Mucosa of gallbladder (tissue), 1 donor: ENCODE measurements at places on chromosomes 5 and 9.

GRCh38 chr5:167389537-167389936, 901.9 kb upstream of the WWC1 start:
- no peak for DNase-seq

- peak; percentile 75 for DNase-seq
Observed at GRCh38 chr9:134662143-134662876, 20.7 kb downstream of the COL5A1 start.

DNA sequence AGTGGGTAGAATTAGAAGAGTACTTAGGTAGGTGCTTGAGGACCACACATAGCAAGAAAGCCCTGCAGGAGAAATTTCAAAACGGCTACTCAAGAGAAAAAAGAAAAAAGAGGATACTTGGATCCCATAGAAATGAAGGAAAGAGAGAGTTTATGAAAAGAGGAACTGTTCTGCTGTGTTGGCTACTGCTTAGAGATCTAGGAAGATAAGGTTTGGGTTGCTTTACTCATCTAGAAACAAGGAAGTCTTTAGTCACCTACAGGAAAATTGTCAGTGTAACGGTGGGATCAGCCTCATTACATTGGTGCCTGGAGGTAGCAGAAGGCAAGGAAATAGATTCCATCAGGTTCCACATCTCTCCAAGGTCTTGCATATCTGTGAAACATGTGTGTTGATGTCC, 14.8 kb upstream of the C5orf46 start:
- DNase-seq = no peak

- DNase-seq = no peak
Observed at GRCh38 chr5:178284093-178284675, 51.6 kb upstream of the PHYKPL start.

DNA sequence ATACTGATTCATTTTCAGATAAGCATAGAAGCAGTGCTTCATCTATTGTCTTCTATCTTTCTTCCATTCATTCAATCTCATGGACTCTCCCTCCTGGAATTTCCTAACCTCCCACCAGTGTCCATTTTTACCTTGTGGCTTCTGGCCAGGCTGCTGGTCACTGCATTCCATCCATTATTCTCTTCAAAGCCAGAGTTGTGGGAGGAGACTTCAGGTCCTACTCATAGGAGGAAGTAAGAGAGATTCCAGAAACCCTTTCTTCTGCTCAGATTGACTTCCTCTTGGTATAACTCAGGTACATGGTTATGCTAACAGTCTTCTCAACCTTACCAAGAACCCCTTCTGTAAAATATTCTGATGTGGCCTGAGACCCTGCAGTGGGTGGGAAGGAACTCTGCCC, 153.3 kb upstream of the SLC12A2 start:
- DNase-seq = no peak

DNA sequence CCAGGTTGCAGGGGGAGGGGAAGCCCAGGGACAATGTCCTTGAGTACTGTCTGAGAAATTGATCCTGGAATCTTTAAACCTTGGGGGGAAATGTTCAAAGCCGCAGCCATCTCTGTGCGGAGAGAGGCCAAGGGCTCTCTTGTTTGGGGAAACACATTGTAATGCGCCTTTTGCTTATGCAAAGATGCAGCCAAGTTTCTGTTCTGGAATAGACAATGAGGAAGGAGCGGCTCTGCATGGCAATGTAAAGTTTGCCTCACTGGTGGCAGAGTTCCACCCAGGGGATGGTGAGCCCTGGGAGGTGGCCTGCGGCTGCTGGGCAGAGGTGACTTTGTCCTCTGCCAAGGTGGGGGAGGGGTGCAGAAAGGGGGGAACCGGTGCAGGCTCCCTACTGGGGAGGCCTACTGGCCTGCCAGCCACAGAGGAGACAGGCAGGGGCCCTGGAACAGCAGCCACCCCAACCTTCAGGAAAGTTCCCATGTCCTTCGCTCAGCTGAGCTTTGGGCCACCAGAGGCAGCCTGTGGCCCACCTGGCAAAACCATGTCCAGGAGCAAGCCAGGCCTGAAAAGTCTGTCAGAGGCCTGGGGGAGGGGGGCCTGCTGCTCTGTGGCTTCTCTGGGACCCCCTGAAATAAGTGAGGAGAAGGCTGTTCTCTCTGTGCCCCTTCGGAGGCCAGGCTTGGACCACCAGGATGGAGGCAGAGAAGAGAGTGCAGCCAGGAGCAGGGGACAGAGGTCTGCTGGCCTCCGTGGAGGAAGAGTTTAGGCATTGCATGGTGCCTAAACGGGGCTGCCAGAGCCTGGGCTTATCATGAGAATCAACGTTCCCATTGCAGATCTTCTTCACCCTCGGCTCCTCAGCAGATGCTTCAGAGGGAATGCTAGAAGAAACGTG, 127.8 kb downstream of the ZNF354C start:
- peak; percentile 72 for DNase-seq

- DNase-seq = no peak
Observed at GRCh38 chr5:149912226-149912871, 32.2 kb downstream of the PDE6A start.

DNA sequence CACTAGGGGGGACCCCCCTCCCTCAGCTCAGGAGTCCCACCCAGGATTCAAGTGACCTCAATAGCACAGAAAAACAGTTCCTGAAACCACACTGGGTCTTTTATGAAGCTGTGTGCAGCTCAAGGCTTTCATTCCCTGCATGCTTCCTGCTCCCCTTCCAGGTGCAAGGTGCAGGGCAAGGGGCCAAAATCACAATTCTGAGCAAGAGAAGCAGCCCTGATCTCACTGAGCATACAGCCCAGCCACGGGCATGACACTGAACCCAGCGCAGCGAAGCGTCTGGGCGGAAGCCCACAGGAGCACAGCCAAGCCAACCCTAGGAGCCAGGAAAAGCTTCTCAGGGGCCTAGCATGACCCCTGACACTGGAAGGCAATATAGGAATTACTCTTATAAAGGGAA, 62.9 kb downstream of the IRX2 start:
- DNase-seq = no peak

- no peak for DNase-seq
Observed at GRCh38 chr9:78606001-78606379, 309.1 kb downstream of the PSAT1 start.

- no peak for DNase-seq
Observed at GRCh38 chr9:21833090-21833801, 30.8 kb downstream of the MTAP start.

DNA sequence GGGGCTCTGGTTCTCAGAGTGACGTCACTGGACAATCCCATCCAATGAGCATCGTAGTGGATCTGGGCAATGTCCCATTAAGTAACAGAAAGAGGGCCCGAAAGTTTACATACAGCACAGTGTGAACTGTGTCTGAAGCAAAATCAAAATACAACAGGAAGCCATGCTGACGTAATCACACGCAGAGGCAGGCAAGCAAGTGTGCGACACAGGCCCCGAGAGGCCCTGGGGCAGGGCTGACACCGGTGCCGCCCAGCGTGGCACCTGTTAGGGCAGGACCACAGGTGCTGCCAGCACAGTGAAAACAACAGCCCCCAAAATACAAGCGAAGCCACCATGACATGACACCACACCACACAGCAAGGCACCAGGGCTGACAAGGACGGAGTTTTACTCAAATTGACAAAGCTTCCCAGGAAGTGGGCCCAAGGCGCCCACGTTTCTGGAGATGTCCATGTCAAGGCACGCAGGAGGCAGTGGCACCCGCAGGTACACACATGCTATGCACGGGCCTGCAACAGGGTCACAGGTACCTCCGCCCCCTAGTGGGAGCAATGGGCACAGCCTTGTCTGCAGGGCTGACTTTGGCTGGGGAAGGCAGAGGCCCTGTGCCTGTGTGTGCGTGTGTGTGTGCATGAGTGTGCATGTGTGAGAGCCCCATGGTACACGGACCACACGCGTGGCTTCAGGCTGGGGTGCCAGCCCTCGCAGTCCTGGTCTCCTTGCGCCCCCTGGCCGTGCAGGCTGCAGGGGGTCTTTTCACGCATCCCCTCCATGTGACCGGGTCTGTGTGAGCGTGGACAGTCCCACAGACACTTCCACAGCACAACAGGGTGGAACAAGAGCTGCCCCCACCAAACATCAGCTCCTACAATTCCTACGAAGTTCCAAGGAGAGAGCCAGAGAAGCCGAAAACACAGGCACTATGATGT, 19.6 kb downstream of the QSOX2 start:
- peak; percentile 41 for DNase-seq

DNA sequence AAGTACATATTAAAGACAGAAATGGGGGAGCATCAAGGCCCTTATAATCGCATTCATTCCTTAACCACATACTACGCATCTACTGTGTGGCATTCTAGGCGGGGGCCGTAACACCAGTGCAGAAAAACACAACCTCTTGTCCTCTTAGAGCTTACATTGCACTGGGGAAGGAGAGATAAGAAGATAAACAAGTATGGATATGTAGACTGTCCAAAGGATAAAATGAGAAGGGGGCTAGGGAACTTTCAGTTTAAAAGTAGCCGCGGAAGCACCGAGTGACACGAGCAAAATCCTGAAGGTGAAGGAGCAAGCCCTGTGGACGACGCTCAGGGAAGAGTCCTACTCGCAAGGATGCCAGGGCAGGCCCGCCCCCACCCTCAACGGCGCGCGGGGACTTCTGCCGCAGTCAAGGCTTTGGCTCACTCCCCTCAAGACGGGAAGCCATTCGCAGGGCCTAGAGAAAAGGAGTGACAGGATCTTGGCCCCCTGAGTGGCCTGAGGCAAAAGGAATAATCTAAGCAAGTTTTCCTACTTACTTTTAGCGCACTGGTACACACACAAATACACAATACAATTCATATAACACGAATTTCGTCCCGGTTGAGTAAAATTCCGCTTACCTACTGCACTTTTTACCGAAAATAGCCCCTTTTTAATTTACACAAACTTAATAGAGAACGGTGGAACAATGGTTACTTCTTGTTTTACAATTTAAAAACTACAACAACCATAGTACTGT, 1.3 kb upstream of the NIPBL start:
- DNase-seq = peak; percentile 33

- DNase-seq = no peak
Observed at GRCh38 chr9:37248651-37249163, 128.3 kb downstream of the ZCCHC7 start.

GRCh38 chr5:103389357-103389756, 130.8 kb downstream of the MACIR start:
- no peak for DNase-seq

GRCh38 chr5:127959152-127959764, 124.3 kb upstream of the SLC12A2 start:
- DNase-seq = peak; percentile 79

DNA sequence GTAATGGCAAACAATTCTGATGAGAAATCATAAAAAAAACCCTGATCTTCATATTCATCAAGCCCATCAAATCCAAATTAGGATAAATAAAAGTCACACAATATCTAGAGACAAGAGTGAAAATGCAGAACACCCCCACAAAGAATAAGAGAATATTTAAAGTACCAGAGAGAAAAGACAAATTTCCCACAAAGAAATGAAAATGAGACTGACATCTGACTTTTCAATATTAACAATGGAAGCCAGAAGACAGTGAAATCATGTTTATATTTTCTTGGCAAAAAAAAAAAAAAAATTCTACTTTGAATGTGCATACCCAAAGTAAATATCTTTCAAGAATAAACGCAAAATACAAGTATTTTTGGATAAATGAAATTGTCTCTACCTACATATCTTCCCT, 28.9 kb upstream of the COL5A1 start:
- no peak for DNase-seq

- no peak for DNase-seq
Observed at GRCh38 chr5:58770136-58770535, 187.3 kb downstream of the RAB3C start.

DNA sequence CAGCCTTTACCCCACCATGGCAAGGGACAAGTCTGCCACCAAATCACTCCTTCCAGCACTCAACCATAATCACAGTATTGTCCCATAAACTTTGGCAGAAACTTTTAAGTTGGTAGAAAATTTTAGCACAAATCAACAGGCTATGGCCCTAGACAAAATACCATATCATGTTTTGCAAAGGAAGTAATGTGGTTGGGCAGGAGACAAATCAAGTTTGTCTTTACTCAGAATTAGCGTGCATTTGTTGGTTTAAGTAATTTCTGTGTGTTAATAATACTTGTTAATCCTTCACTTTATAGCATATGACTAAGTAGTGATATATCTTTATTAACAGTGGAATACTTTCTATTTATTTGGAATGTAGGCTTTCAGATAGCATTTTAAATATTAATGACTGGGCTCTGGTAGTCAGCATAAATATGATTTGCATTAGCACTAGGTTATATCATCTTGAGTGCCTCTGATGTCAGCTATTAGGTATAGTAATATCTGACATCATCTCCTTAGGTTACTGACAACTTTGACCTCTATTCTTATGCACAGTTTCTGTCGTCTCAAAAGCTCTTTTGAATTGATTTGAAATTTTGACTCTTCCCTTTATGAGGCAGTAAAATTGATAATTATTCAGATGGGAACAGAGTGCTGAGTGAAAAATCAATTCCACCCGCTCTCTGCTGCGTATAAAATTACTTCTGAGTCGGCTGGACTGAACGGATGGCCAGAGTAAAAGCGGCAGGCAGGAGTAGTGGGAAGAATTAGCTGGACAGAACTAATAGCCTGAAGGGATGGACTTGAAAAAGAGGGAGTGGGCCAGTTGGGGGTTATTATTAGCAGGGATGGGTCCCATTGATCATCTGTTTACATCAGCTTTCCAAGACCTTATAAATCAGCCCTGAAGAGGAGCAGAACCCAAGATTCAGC, 40.1 kb upstream of the TLX3 start:
- no peak for DNase-seq

DNA sequence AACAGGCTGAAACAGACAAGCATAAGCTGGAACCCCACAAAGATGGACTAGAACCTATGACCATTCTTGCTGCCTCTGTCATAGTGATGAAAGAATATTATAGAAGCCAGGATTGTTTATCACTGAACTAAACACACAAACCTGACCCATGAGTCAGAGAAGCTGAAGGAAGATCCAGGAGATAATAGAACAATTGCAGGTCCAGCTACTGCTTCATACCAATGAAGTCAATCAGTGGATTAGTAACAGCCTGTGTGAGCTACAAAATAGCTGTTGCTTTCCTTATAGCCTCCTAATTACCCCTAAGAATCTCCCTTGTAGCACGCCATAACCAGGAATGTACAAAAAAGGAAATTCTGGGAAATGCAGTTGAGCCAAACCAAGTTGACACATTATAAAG, 459.9 kb upstream of the ZNF462 start:
- no peak for DNase-seq

DNA sequence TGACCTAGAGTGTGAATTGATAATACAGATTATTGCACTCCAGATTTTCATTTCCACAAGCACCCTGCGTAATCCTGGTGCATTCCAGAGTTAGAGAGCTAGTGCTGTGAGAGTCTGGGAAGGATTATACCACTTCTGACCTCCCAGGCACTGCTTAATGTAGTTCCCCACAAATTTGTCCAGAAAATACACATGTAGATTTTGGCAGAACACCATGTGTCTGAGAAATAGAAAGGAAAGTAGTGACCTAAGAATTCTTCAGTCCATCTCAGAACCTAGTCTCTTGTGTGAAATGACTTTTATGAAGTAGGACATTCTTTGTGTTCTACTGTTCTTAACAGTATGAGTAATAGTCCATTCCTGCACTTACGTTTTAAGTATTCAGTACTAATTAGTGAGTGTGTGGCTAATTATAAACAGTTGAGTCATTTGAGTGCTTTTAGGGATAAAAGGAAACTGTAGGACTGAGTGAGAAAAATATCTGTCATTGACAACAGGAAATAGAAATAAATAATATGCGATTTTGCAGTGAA, 27.8 kb upstream of the PTPDC1 start:
- peak; percentile 11 for DNase-seq

GRCh38 chr5:122442938-122443337, 130.9 kb downstream of the SNCAIP start:
- no peak for DNase-seq

GRCh38 chr5:143244000-143244736, 159.3 kb downstream of the NR3C1 start:
- DNase-seq = peak; percentile 77

- DNase-seq = no peak
Observed at GRCh38 chr9:132099741-132100407, 20.2 kb upstream of the MED27 start.
